ENCODE measurements at places on chromosomes 7 and 10. TPM values are rescaled to one million over a fixed set of nuclear protein-coding genes. Genes with fewer than 3 reads are reported as not detected.

The PCDH15 gene
- polyA plus RNA-seq, result not detected

The NODAL gene
- not detected for polyA plus RNA-seq

The ZNF786 gene
- polyA plus RNA-seq, result 4.6 TPM

The GPNMB gene
- 224 TPM for polyA plus RNA-seq

The TRRAP gene
- 17.8 TPM for polyA plus RNA-seq

The CDHR1 gene
- polyA plus RNA-seq, result 2.4 TPM

The EGFR gene
- 5.5 TPM for polyA plus RNA-seq

The SNX10 gene
- 5.4 TPM for polyA plus RNA-seq

The SFRP5 gene
- polyA plus RNA-seq, result 0.46 TPM

The EMX2 gene
- not detected for polyA plus RNA-seq

The PON3 gene
- polyA plus RNA-seq, result 1.8 TPM
